Effector memory CD8-positive, alpha-beta T cell (primary cell): ENCODE measurements at places on chromosomes 3 and 15.

- no peak for DNase-seq
Measured at GRCh38 chr15:70781236-70781635, 17.9 kb upstream of the UACA start.

- DNase-seq: no peak
Measured at GRCh38 chr3:63927422-63928280, 15.5 kb upstream of the SCAANT1 start.

GRCh38 chr3:11260460-11260859, 11.7 kb upstream of the ATG7 start:
- no peak for DNase-seq

GRCh38 chr3:186281176-186281575, 80.9 kb downstream of the DGKG start:
- no peak for DNase-seq

GRCh38 chr15:82128401-82129148, 82.8 kb upstream of the MEX3B start:
- no peak for DNase-seq
